Mammary epithelial cell (primary cell): ENCODE measurements at places on chromosomes 16 and 17. TPM values are rescaled to one million over a fixed set of nuclear protein-coding genes. Genes with fewer than 3 reads are reported as not detected.

Gene CBX8
- 0.34 TPM for polyA plus RNA-seq

Gene PDILT
- not detected for polyA plus RNA-seq

Gene PRSS36
- 0.54 TPM for polyA plus RNA-seq

Gene SLC16A11
- polyA plus RNA-seq, result not detected
